ENCODE measurements at places on chromosomes 6 and 20.

DNA sequence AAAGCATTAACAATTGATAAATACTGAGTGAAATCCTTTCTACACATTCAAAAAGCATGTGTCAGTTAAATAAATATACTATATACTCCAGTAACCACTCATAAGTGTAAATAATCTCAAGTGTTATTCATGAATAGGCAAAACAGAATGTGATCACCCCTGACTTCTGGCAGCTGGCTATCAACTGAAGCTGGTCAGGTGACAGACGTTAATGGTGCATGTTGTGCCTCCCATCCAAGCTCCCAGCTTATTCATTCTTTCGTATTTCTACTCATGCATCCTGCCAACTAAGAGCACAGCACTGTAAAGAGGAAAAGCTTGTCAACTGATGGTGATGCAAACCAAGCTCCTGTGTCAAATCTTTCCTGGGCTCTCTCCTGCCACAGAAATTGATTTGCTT is 7.7 kb downstream of the PSMB1 start:
- no peak for DNase-seq

DNA sequence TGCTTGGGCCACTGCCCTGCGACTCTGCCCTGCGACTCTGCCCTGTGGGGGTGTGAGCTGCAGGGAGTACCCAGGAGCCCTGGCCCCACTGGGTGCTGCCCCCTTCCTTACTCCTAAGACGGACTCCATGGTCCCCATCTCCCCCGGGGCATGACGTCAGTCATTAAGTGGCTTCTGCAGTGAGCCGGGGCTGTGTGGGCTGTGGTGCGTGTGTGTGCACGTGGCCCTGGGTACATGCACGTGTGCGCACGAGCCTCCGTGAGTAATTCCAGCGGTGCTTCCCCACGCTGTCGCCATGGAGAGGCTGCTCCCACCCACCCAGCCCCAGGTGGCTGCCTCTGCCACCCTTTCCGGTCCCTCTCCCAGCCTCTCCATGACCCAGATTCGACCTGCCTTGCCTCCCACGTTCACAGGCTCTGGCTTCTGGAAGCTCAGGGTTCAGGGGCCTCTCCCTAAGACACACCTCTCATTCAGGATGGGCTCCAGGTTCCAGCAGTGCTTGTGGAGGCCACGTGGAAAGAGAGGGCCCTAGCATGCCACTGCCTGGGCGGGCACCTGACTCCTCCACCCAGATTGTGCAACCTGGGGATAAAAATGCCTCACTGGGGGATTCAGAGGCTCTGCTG is 88.3 kb downstream of the DLGAP4 start:
- no peak for DNase-seq

DNA sequence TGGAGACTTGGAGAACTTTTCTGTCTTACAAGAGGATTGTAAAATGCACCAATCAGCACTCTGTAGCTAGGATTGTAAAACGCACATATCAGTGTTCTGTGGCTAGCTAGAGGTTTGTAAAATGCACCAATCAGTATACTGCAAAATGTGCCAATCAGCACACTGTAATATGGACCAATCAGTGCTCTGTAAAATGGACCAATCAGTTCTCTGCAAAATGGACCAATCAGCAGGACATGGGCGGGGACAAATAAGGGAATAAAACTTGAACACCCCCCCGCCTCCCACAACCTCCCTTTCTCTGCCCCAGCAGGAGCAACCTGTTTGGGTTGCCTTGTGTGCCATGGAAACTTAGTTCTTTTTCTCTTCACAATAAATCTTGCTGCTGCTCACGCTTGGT is 12.8 kb upstream of the RPS10 start:
- DNase-seq: no peak

GRCh38 chr6:29520232-29520631 is 32.5 kb upstream of the MAS1L start:
- DNase-seq: no peak

Data from CD4-positive, CD25-positive, alpha-beta regulatory T cell (primary cell).